Activated T-helper 17 cell treated with anti-CD3 and anti-CD28 coated beads, Interleukin-2, amount 50 U/mL, for 72 hours (primary cell): ENCODE measurements at places on chromosomes 6 and 20. TPM values are rescaled to one million over a fixed set of nuclear protein-coding genes. Genes with fewer than 3 reads are reported as not detected.

The POPDC3 gene
- not detected for total RNA-seq

DNA sequence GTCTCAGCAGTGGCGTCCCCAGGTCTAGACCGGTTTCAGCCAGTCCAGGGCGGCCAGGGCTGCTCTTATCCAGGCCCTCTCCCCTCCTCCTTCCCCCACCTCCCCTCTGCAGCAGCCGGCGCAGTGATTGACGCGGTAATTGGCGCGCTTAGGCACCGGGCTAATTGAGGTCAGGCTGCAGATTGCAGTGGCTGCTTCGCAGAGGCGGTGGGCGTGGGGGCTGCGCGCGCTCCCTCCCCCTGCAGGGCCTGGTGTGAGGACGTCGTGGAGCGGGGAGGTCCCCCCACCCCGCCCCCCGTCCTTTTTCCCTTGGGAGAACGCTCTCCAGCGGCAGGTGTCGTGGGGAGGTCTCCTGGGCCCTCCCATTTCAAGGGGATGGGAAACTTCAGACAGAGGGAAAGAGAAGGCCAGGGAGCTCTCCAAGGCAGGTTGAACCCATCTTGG lies 70.4 kb upstream of the BLCAP start:
- no peak for ATAC-seq

DNA sequence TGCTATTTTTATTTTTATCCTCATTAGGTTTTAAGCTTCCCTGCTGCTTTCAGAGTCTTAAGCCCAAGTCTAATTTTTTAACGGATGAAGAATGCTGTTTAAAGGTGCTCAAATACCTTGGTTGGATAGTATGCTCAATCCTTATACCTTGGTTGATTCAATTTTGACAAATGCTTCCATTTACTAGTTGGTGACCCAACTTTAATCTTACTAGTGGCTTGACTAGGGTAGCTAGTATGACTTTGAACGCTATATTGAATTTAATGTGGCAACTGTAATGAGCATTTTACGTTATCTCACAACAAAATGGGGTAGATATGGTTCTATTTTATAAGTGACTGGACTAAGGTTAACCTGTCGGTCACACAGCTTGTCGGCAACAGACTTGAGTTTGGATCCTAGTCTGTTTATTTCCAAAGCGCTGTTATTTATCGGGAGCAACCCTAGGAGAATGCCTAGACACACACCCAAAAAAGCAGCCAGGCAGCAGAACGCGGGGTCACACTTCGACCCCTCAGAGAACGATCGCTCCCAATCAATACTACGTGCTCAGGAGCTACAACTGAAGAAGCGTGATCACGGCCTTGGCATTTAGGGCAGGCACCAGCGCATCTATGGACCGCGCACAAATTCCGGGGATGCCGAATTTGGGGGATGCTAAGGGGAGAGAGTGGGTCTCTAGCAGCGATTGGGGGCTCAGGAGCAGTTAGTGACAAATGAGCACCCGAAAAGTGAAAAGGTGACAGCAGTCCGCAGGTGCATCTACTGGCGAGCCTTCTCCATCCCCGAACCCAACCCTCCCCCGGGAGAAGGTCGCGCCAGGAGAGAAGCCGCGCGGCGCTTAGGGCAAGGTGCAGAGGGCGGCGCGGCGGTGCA lies 586 bp upstream of the ALDH5A1 start:
- ATAC-seq: peak; percentile 8

DNA sequence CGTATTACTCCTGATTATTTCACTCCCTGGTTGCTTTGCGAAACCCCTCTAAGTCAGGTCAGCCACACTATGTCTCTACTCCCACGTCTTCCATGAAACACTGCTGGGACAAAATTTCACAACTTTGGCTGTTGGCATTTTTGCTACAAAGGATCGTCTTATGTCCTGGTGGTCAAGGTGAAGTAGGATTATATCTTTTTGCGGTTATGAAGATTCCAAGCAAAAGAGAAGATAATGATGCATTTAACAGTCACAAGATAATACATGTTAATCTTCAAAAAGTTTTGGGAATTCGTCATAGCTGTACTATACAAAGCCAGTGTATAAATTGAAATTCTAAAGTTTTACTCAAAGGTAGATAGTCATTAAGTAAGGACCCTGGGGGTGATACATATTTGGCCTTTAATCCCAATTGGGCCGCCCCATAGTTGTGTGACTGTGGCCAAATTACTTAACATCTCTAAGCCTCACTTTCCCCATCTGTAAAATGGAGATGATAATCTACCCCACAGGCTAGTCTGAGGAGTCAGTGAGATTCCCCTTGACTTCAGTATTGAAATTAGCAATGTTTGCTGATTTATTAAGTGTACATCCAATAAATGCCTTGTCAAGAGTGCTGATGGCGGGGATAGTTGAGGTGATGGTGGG lies 212.1 kb downstream of the ARID1B start:
- no peak for ATAC-seq

GRCh38 chr6:96761794-96762193 lies 75.5 kb downstream of the GPR63 start:
- no peak for ATAC-seq

DNA sequence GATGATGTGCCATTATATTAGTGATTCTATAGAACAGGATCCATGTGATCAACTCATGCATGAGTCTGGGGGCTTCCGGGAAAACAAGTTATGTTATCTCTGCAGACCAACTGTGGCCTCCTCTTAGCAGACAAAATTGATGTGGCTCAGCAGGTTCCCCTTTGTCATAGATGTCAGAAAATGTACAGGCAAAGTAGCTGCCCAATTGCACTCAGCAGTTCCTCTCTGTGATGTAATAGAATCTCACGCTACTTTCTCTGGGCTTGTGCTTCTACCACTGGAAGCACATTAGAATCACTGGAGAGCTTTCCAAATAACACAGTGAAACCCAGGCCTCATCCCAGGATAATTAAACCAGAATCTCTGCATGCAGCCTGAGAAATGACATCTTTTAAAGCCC lies 253.1 kb downstream of the SLC24A3 start:
- ATAC-seq: no peak

GRCh38 chr6:36650848-36651478 lies 27.6 kb upstream of the CDKN1A start:
- no peak for ATAC-seq

- ATAC-seq: no peak
These were observed 76.0 kb upstream of the PCSK2 start for GRCh38 chr20:17150858-17151257.

GRCh38 chr20:21134883-21135493 lies 9.1 kb downstream of the KIZ start:
- no peak for ATAC-seq

DNA sequence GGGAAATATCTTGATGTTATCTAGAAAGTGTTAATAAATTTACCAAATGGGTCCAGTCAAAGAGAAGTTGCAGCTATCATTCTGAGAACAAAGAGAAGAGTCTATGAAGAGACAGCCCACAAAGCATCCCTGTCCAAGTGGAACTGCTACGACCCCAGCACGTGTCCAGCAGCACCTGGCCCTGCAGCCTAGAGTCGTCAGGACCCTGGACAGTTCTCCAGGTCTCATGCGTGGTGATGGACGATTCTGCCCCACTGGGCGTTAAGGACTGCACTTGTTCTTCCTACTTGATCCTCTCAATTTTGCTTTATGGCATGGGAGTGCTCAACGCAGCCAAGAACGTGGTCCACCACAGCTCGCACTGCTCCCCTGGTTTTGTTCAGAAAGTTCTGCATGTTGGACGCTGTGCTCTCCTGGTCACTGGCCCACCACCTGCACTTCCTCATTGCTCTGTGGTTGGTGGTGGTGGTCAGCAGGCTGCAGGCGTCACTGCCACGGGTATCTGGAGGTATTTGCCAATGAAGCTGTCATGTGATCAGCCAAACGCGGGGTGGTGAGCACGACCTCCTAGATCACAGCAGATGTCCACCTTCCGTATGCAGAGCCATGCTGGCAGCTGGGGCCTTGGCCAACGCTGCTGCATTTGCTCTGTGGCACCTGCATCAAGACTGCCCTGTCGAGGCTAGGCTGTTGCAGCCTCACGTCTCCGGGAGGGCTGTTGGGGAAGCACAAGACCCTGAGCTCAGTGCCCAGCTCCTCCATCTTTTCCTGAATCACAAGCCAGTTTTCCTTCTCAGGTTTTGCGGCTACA lies 356.4 kb downstream of the CDH4 start:
- no peak for ATAC-seq
